ENCODE measurements at places on chromosomes 7 and 10.

GRCh38 chr7:75914655-75915415, at the start of gene POR:
TSS of gene POR (plus strand) at chr7:75915155. CDS start at chr7:75954002, 38,847 bp downstream.
- DNase-seq = peak; percentile 87

DNA sequence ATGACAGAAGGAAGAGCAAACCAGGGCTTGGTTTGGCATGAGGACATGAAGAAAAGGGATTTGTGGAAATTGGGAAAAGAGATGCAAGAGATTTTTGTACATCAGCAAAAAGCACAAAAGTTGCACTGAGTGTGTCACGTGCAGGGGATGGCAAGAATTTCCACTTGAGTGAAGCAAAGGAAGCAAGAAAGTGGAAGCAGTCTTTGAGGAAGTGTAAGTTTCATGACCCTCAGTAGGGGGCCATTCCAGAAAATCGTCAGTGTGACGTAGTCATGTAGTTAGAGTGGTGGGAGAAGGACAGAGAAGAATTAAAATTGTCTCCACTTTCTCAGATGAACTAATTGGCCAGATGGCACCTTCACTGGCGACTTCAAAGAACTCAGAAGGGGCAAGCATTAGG, 123.3 kb upstream of the FZD1 start:
- no peak for DNase-seq

GRCh38 chr10:29763396-29763795, 128.6 kb upstream of the SVIL start:
- no peak for DNase-seq

- peak; percentile 34 for DNase-seq
Measured at GRCh38 chr10:4684434-4684833, 141.6 kb upstream of the AKR1E2 start.

DNA sequence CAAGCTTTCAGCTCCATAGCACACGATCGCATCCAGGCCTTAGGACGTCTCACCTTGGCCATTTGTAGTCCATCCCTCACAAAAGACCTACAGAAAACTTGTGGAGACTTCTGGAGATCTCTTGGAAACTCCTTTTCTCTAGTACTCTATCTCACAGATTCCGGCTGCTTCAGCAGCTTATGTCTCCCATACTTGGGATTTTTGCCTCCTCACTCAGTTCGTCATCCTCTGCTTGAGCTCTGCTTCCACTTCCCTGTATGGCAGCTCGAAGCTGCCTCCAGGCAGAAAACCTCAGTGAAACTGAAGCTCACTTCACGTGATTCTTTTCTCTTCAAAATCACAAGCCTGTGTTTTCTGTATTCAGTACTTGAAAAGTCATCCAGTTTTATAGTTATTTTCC, 178.7 kb upstream of the GDF10 start:
- DNase-seq = no peak

- DNase-seq = no peak
Measured at GRCh38 chr7:36131499-36131898, 21.6 kb upstream of the EEPD1 start.

Data from fibroblast of the aortic adventitia (primary cell).